Fibroblast of skin of scalp (primary cell): ENCODE measurements at places on chromosomes 7 and 10.

GRCh38 chr7:110929480-110930249, 161.3 kb upstream of the LRRN3 start:
- DNase-seq, result no peak

- peak; percentile 28 for DNase-seq
Observed at GRCh38 chr7:107201795-107202450, 33.1 kb downstream of the HBP1 start.

DNA sequence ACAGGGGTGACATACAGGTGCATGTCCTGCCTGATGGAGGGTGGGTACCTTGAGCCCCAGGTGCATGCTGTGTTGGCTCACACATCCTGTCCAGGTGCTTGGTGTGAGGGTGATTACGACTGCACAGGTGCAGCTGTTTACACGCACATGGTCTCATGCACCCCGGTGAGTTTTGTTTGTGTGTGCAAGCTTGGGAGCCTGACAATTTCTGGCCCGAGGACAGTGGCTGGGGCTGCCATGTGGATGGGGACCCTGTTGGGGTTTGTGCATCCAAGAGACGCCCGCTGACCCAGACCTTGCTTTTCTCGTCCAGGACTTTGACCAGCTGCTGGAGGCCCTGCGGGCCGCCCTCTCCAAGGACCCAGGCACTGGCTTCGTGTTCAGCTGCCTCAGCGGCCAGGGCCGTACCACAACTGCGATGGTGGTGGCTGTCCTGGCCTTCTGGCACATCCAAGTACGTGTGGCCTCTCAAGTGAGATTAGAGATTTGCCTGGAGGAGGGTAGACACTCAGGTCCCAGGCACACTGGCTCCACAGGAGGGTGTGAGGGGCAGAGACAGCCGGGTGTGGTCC, 61.7 kb downstream of the PRF1 start:
- DNase-seq, result no peak

- no peak for DNase-seq
Observed at GRCh38 chr7:1694611-1695511, 24.8 kb downstream of the ELFN1 start.

DNA sequence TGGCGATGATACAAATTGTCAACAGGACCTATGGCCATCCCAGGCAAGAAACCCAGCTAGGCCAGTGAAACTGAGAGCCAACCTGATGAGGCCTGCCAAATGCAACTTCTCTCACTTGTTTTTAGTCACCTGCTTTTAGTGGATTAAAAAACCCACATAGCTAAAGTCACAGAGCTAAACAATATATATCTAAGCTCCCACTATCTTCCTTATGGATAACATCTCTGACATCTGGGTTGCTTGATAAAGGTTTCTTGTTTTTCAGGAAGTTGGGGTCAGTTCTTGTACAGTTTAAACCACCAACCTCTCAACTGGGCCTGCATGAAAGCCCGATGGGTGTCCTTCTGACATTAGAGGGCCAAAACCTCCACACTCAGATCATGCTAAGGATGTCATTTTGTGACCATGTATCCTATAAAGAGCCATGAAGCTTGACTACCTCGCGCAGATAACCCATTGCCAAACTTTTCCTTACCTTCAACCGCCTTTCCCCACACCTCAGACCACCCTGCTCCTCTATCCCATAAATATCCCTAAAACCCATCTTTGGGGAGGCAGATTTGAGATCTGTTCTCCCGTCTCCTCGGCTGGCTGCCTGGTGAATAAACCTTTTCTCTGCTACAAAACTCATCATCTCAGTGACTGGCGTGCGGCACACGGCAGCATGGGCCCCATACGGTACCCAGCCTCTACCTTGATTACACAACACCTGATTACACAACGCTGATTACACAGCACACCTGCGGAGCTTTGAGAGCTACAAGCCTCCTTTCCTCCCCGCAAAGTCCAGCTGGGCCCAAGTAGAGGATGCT, 797 bp upstream of the STMP1 start:
- no peak for DNase-seq
